ENCODE measurements at places on chromosomes 3 and 15.

- no peak for DNase-seq
Measured at GRCh38 chr3:52246728-52247408, 1.3 kb downstream of the PPM1M start.

DNA sequence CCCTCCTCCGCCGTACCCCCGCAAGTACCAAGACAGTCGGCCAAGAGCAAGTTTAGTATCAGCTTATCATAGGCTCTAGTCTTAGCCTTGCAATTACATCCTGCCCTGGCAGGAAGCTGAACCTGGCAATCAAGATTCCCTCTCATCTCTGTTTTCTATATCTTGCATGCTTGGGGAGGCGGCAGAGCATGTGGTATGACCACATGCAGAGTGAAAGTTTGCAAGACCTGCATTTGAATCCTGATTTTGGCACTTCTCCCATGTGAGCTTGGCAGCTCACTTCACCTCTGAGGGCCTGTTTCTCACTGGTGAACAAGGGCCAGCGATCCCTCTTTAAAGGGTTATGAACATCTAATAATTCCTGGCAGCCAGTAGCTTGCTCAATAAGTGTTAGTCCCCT lies 106.1 kb upstream of the FRMD4B start:
- no peak for DNase-seq

DNA sequence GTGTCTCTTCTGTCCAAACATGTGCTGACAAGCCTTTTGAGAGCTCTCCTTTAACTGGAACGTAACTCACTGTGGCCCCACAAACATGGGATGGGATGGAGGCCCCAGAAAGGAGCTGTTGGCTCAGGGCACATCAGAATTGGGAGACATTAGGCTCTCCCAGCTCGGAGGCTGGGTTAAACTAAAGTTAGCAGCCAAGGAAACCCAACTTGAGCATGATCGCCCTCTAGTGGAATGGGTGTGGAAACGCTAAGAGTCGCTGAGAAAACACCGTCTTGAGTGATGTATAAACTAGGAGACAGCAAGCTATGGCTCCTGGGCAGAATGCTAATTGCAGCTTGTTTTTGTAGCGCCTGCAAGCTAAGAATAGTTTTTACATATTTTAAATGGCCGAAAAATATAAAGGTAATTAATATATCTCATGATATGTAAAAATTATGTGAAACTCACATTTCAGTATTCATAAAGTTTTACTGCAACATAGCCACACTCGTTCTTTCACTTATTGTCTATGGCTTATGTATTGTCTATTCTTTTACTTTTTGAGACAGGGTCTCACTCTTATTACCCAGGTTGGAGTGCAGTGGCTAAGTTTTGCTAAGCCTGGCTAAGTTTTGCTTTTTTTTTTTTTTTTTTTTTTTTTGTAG lies 138.8 kb upstream of the HACD2 start:
- no peak for DNase-seq

DNA sequence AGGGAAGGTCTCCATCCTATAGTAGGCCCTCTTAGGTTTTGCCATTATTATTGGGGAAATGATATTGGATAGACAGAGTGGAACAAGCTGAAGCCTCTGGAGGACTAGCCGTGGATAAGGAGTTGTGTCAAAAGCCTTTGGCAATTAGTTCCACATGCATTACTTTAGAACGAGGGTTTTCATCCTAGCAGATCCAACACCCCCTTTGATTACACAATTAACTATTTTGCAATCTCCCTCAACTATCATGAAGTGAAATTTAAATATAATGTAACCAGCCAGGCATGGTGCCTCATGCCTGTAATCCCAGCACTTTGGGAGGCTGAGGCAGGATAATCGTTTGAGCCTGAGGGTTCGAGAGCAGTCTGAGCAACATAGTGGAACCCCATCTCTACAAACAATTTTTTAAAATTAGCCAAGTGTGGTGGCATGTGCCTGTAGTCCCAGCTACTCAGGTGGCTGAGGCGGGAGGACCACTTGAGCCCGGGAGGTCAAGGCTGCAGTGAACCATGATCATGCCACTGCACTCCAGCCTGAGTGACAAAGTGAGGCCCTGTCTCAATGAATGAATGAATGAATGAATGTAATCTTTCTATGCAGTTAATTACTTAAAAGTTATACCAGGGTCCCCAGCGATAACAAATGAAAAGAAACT lies 56.8 kb downstream of the PXYLP1 start:
- DNase-seq: no peak

- DNase-seq: no peak
Measured at GRCh38 chr15:64845831-64846595, 4.3 kb downstream of the PLEKHO2 start.

All from activated gamma-delta T cell (primary cell).